ENCODE measurements at places on chromosomes 4 and X.

- DNase-seq: no peak
Observed at GRCh38 chr4:34043131-34043530, 2201.2 kb downstream of the ARAP2 start.

DNA sequence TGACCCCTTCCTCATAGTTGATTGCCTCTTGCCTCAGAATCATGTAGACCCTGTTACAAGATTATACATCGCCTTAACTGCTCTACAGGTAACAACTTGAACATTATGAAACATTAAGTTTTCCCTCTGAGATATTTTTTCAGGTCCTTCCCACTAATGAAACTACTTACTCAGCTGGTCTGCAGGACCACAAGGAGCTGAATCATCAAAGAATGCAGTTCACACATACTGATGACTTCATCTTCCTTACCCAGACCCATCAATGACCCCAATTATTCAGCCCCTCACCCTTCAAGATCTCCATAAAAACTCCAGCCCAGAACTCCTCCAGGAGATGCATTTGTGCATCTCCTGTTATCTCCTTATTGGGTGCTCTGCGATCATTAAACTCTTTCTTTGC is 720.9 kb downstream of the RAPGEF2 start:
- DNase-seq: no peak

GRCh38 chrX:151736685-151737084 is 2.1 kb downstream of the CNGA2 start:
- DNase-seq: no peak

DNA sequence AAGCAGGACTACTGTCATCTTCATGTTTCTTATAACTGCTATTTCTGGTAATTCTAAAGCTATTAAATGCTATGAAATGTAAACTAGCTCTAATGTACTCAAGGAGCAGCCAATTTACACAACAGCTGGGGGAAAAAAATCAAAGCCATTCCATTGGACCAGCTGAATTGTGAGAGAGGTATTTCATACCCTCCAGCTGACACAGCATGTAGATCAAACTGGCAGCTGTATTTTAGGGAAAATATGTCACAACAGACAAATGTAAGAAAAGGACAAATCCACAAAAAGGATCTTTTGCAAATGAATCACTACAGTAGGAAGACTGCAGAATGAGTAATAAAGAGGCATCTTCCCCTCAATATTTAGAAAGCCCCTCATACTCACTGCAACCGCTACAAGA is 65.2 kb upstream of the FAM47B start:
- no peak for DNase-seq
